ENCODE measurements at places on chromosomes 13 and 19.

DNA sequence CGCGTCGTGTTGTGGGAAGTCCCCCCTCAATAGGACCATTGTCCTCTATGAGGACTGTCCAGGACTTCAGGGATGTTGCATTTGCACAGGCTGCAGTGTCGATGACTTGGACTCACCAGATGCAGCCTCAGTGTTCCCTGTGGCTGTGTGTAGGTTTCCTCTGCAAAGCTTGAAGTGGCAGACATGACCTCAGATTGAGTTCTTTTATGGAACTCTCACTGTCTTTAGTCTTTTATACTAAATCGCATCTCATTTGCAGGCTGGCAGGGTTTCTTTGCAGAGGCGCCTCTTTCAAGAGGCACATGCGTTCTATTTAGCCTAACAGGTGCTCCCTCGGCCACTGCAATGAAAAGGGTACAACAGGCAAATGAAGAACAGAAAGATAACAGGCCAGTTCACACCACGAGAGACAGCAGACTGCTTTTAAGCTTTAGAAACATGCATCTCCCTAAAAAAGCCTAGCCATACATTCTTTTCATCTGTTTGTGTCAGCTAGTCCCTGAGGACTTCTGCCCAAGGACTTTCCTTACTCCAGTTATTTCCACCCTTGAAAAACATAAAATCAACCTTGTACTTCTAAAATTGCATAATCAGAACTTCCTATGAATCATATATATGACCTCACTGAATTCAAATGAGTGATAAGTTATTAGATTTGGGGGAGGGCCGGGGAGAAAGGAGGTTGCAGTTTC is 118.4 kb downstream of the RAB20 start:
- no peak for DNase-seq

DNA sequence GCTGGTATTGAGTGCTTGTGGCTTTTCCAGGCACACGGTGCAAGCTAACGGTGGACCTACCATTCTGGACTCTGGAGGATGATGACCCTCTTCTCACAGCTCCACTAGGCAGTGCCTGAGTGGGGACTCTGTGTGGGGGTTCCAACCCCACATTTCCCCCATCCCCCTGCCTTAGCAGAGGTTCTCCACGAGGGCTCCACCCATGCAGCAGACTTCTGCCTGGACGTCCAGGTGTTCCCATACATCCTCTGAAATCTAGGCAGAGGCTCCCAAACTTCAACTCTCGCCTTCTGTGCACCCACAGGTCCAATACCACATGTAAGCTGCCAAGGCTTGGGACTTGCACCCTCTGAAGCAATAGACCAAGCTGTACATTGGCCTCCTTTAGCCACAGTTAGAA is 25.3 kb upstream of the ZSCAN18 start:
- DNase-seq: no peak

- DNase-seq: no peak
These were observed 20.8 kb downstream of the RASA3 start for GRCh38 chr13:114111577-114111976.

DNA sequence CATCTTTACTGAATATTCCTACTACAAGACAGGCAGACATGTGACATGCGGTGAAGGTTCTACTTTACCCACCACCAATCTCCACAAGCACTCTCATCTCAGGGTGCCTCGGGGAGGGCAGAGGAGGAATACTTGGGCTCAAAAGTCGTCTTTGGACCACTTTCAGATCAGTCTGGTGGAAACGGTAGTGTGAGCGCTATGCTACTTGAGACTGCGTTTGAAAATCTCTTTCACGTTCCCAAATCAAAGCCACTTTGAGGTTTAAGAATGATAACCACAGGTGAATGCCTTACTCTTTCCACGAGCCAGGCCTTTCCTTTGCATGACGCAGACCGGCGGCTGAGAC is 1.5 kb upstream of the SOX1 start:
- DNase-seq: no peak

- DNase-seq: no peak
These were observed 191.6 kb downstream of the NUFIP1 start for GRCh38 chr13:44797685-44798084.
